Mesenteric fat pad (tissue), 1 donor: ENCODE measurements at places on chromosomes 1 and 21. TPM values are rescaled to one million over a fixed set of nuclear protein-coding genes. Genes with fewer than 3 reads are reported as not detected.

The ASCL5 gene
- not detected for total RNA-seq

The FNDC10 gene
- 2.9 TPM for total RNA-seq

The SETDB1 gene
- 32.3 TPM for total RNA-seq

The PPFIA4 gene
- total RNA-seq: 0.55 TPM

The NUAK2 gene
- 1.6 TPM for total RNA-seq

The DEPDC1 gene
- total RNA-seq: not detected

The LCE1E gene
- total RNA-seq: not detected

The VANGL1 gene
- 12.5 TPM for total RNA-seq

The TSPAN2 gene
- total RNA-seq: 4.3 TPM

The TMEM9 gene
- total RNA-seq: 29.2 TPM

The CFHR1 gene
- 1.8 TPM for total RNA-seq

GRCh38 chr1:37708471-37708870, 16.2 kb downstream of the CDCA8 start:
- no peak for DNase-seq

DNA sequence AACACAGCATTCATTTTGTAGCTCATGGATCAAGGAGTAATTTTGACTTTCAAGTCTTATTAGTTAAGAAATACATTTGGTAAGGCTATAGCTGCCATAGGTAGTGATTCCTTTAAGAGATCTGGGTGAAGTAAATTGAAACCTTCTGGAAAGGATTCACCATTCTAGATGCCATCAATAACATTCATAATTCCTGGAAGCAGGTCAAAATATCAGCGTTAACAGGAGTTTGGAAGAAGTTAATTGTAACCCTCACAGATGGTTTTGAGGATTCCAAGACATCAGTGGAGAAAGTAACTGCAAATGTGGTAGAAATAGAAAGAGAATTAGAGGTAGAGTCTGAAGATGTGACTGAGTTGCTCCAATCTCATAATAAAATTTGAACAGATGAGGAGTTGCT, 216.6 kb downstream of the GREM2 start:
- DNase-seq: no peak

DNA sequence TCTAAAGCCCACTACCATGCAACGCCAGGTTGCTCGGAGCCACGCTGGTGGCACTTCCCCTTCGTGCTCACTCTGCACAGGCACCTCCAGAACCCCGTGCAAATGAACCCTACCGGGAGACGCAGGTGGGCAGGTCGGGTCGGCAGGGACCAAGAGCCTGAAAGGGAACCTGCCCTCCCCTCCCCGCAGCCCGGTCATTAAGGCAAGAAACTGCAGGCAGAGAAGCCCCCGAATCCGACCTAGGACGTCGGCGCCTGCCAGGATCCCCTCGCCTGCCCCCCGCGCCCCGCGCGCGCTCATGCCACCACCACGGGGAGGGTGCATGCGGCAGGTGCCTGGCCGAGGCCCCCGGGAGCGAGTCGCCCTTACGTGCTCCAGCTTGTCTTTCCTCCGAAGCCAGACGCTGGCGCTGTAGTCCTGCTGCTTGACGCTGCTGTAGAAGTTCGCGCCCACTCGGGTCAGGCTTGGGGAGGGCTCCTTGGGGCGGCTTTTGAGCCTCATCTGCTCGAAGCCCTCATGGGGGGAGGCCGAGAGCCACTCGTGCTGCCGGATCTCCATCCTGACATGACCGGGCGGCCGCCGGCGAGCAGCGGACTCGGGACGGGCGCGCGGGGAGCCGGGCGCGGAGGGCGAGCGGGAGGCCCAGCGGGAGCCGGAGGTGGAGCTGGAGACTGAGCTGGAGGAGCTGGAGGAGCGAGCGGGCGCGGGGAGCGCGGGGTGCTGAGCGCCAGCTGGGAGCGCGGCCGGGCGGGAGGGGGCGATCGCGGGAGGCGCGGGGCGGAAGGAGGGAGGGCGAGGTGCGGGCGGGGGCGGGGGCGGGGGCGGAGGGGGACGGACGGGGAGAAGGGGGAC, 552 bp downstream of the PLD5 start:
- no peak for DNase-seq

GRCh38 chr1:205298191-205298994, 23.2 kb downstream of the NUAK2 start:
- no peak for DNase-seq

DNA sequence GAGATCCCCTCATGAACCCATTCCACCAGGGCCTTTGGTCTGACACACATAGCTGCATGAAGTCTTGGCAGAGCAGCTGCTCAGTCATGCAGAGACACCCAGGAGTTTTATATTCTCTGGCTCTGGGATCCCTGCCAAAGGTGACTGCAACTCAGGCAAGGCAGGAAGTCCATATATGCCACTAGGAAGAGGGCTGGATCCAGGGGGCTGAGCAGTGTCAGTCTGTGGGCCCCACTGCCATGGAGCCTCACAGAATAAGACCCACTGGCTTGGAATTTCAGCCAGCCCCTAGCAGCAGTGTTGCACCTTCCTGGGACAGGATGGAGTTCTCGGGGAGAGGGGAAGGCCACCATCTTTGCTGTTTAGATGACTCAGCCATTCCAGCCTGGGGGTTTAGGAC, 199.7 kb downstream of the TBX15 start:
- DNase-seq: no peak

DNA sequence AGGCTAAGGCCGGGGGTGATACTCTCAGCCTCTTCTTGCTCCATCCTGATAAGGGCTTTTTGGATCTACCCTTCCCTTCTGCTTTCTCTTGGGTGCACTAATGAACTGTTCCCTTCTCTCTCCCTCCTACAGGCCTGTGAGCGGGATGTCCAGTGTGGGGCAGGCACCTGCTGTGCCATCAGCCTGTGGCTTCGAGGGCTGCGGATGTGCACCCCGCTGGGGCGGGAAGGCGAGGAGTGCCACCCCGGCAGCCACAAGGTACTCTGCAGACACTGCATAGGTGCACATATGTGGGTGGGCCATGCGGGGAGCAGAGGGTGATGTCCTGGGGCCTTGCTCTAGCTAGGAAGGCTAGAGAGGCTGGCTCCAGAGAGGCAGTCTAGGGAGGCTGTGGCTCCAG, 2.9 kb downstream of the PROK1 start:
- no peak for DNase-seq

DNA sequence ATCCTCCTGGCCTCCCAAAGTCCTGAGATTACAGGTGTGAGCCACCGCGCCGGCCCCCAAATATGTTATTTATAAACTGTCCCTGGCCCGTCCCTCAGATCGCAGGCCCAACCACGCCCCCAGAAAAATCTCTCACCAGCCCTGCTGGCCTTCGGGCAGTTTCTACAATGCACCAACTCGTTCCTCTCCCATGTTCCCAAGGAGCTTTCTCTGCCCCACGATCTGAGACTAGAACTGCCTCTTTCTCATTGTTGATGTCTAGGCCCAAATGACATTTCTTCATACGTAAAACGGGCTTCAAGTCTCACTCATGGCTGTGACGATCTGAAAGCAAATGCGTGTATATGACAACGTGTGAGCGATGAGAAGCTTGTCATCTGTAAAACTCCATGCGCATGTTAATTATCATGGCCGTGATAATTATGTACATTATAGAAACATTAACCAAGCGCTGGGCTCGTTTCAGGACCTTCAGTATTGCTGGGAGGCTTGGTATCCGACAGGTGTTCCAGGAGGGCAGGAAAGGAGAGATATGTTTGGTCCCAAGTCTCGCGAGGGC, 748 bp upstream of the NIPAL3 start:
- no peak for DNase-seq

GRCh38 chr1:162134646-162135045, 65.2 kb downstream of the NOS1AP start:
- no peak for DNase-seq

DNA sequence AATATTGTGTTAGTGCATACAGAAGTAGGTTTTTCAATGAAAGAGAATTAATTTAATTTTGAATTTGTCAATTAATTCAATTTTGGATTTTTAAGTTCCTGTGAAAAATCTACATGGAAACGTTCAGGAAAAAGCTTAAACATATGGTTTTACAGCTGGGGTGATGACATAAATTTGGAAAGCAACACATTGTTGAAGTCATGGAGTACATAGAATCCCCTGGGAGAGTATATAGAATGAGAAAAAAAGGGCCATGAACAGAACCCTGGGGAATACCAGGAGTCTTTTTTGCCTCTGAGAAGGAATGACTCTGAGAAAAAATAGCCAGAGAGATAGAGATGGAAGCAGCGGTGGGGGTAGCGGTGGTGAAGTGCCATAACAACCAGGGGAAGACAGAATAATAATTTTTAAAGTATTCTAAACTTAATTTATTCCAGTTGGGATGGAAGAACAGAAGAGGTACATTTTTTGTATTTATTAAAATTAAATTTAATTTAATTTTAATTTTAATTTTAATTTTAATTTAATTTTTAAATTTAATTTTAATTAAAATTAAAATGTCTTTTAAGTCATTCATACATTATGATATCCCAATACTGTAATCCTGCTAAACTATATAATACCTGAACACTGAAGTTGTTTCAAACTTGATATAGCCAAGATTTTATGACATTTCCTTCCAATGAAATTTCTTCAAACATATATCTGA, 48.9 kb downstream of the NME7 start:
- DNase-seq: no peak

DNA sequence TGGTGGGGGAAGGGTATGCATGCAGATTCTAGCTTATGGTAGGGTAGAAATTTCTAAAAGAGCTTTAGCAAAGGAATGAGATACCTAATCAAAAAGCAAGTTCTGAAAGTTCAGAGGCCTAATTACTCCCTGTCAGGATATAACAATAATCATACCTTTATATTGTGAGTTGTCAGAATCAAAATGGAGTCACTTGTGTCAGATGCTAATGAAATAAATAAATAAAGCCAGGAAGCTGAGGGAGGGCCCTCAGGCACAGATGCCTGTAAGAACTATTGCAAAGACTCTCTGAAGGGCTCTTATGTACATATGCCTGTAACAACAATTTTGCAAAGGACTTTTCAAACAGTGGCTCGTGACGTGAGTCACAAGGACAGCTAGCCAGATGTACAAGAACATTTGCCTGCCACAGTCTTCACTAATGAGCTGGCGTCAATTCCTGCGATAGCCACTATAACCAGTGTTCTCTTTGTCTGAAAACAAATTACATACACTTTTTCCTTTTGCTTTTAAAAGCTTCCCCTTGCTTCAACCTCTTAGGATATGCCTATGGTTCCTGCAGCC, 27.4 kb upstream of the DNASE2B start:
- no peak for DNase-seq

GRCh38 chr1:16905110-16905867, 9.5 kb downstream of the RNU1-2 start:
- no peak for DNase-seq

- DNase-seq: peak; percentile 88
Observed at GRCh38 chr21:45164124-45164511, 89.7 kb downstream of the ADARB1 start.

GRCh38 chr1:9406111-9406510, 113.4 kb downstream of the SPSB1 start:
- DNase-seq: no peak

- DNase-seq: no peak
Observed at GRCh38 chr1:198326232-198326631, 169.4 kb downstream of the NEK7 start.

DNA sequence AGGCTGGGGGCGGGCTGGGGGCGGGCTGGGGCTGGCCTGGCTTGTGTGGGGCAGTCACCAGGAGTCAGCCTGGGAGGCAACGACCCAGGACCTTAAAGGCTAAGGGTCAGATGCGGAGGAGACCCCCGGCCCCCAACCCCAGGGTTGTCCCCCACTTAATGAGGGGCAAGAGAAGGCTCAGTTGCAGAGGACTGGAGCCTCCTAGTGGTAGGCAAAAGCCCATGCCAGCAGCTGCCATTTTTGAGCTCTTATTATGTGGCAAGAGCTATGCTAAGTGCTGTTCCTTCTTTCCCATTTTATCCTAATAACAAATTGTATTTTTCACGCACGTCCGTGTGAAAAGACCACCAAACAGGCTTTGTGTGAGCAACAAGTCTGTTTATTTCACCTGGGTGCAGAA, 8.0 kb downstream of the KIAA1614 start:
- DNase-seq: no peak

DNA sequence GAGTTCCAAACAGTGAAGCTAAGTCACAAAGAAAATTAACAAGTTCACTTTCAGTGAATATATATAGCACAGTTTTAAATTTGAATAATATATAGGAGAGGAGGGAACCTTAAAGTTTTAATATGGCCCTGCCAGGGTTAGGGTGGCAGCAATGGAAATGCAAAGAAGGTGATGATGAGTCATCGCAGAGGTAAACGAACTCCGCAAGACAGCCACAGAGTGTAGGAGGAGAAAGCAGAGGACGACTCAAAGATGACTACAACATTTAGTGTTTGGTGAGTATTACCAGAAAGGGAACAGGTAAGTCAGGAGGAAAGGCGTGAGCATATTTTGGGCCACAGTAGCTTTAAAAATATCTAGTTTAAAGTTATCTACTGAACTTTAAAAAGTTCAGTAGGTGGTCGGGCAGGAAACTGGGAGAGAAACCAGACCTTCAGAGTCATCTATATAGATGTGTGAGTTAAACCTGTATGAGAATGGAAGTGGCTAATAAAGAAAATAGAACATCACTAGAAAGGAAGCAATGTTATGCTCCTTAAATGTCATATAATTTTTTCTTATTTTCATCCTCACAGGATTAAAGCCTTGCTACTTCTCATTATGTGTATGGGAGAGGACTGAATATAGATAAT, 75.7 kb downstream of the UCHL5 start:
- DNase-seq: no peak

GRCh38 chr1:4087530-4088420, 187.7 kb upstream of the C1orf174 start:
- peak; percentile 51 for DNase-seq

DNA sequence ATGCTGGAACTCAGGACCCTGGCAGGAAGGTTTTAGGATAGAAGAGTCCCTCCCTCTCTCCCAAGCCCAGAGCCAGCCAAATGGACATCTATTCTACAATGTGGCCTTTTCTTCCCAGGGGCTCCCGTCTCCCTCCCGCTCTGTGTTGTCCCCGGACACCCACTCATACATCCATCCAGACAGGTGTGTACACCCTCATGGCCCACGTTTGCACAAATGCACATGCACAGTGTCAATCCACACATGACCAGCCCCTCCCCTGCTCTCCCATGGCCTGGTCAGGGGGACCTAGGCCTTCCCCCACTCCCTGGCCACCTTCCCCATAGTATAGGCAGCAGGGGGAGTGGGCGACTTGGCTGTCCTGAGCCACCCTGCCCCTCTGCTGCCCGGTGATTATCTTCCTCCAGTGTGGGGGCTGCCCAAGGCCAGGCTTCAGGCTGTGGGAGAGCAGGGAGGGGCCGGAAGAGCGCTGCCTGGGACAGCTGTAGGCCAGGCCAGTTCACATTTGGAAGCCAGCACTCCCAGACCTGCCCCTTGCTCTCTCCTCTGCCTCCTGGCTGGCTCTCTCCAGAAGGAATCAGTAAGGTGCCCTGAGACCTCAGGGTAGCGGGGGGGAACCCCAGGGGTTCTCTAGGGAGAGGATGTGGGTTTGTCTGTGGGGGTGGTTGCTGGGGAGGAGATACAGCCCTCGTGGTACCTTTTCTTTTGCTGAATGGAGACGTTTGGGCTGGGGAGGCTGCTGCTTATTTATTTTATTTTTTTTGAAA, 4.1 kb upstream of the PTPN7 start:
- DNase-seq: no peak

GRCh38 chr1:3127738-3128137, 58.7 kb downstream of the PRDM16 start:
- no peak for DNase-seq
